ENCODE measurements at places on chromosomes 5 and 9.

GRCh38 chr9:110949081-110949480 lies 89.2 kb downstream of the LPAR1 start:
- no peak for DNase-seq

DNA sequence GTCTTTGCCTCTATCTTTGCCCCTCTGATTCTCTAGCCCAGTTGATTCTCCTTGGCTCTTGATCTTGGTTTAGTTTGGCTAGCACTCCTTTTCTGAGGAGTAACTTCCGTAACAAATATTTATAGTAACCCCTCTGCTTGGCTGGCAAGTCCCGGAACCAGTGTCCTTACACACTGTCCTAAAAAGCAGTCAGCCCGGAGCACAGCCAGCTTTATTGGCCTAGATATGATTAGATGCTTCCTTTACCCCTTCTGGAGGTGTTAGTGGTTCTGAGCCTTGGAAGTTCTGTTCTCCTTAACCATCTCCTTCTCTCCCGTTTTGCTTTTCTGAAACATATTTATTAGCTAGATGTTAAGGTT lies 17.0 kb upstream of the MSMP start:
- no peak for DNase-seq

- no peak for DNase-seq
Observed at GRCh38 chr5:103466495-103466894, 96.1 kb downstream of the NUDT12 start.

GRCh38 chr5:139712412-139712811 lies 64.3 kb downstream of the CXXC5 start:
- no peak for DNase-seq

- no peak for DNase-seq
Observed at GRCh38 chr5:141567513-141568117, 51.2 kb downstream of the DIAPH1 start.

DNA sequence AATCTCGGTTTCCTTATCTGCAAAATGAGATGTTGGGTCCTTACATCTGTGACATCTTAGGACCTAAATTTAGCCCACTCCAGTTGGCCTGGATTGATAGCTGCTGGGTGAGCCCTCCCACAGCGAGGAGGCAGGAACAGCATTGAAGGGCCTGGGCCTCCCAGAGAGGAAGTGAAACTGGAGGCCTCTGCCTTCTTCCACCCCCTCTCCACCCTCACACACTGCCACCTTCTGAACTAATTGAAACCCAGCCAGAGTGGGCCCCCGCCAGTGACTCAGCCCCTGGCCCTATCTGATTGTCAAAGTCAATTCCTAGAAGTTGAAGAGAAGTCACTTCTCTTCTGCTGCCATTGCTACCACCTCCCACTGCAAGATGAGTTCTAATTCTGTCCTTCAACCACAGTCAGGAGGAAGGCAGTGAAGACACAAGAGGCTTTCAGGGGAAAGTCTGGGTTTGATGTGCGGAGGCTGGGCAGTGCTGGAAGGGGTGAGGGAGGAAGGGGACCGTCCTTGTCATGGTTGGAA lies 55.2 kb upstream of the NEK6 start:
- DNase-seq = no peak

DNA sequence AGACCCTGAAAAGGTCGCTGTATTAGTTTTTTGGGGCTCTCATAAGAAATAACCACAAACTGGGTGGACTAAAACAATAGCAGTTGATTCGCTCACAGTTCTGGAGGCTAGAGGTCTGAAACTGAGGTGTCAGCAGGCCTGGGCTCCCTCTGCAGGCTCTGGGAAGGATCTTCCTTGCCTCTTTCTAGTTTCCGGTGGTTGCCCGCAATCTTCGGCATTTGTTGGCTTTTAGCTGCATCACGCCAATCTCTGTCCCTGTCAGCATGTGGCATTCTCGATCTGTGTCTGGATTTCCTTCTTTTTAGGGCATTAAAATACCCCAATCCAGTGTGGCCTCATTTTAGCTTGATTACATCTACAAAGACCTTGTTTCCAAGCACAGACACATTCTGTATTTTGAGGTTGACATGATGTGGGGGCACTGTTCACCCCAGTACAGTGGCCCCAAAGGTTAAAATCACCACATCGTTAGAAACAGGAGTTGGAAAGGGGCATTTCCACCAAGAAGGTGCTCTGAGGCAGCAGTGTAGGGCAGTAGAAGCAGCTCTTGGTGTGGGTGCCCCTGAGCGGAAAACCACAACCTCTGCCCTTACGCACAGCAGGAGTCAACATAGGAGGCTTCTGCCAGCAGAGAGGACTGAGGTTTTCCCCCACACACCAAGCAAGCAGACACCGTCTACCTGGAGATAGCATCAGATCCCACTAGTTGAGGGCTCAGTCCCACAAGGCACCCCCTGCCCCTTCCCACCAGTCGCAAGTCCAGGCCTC lies 13.5 kb downstream of the ZNF79 start:
- DNase-seq = no peak

- DNase-seq = no peak
Observed at GRCh38 chr9:116506685-116507084, 180.4 kb upstream of the TRIM32 start.

DNA sequence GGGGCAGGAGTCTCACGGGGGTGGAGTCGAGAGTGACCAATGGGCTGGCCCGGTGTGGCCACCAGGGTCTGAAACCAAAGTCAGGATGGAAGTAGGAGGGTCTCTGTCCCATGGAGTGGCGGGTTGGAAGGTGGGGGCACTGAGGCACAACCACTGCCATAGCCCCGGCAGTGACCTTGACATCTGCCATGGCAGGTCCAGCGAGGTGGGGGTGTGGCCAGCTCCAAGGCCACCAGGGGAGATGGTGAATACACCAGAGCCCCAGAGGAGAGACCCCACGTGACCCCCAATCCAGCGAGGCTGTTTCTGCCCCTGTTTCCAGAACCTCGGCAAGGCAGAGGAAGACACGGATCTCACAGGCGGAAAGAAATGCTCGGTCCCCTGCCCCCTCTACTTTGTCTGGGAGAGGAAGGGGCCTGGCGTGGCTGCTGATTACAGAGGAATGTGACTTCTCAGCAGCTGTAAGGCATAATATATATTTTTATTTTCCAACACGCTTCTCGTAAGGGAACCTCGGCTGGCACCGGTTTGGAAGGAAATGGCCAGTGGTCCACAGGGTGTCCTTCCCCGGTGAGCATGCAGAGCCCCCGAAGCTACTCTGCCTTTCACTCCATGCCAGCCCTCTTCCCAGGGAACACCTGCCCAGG lies 105.7 kb upstream of the SARDH start:
- DNase-seq = no peak

DNA sequence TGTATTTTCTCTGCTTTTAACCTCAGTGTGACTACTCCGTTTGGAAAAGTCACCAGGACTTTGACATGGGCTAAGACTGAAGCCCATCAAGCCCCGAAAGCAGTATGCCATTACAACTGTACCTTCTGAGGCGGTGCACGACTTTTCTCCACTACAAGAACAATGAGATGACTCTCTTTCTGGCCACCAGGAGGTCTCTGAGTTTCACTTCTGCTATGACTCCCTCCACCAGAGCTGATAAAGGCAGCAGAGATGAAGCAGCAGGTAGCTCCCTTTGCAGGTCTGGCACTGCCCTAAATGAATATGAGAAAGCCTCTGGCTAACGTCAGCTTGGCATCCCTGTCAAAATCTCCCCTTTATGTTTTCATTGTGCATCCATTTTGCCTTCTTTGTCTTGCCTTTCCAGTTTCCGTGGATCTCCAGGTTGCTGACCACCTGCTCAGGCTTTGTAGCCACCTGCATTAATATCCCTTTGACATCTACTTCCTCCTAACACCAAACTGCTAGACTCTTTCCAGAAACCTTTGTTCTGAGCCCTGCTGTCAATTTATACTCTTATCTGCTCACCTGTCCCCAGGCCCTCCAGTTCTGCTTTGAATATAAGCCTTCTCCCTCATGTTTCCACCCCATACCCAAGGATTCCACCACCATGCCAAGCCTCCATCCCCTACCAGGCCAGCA lies 221.7 kb downstream of the ZNF608 start:
- DNase-seq = no peak

GRCh38 chr9:87116492-87116891 lies 169.2 kb upstream of the GAS1 start:
- DNase-seq = no peak

- DNase-seq = no peak
Observed at GRCh38 chr9:125845271-125845808, 98.2 kb downstream of the PBX3 start.

DNA sequence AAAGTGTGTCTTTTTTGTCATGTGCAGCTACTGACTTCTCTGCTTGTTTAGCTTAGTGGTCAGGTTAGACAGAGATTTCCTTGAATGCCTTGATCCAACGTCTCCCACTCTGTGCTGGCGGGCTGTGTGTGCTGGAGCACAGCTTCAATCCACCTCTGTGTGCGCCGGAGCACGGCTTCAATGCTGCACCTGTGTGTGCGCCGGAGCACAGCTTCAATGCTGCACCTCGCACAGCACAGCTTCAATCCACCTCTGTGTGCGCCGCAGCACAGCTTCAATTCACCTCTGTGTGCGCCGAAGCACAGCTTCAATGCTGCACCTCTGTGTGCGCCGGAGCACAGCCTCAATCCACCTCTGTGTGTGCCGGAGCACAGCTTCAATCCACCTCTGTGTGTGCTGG lies 69.0 kb upstream of the PHYKPL start:
- DNase-seq = no peak

GRCh38 chr9:96137671-96138429 lies 164.1 kb downstream of the HSD17B3 start:
- no peak for DNase-seq

DNA sequence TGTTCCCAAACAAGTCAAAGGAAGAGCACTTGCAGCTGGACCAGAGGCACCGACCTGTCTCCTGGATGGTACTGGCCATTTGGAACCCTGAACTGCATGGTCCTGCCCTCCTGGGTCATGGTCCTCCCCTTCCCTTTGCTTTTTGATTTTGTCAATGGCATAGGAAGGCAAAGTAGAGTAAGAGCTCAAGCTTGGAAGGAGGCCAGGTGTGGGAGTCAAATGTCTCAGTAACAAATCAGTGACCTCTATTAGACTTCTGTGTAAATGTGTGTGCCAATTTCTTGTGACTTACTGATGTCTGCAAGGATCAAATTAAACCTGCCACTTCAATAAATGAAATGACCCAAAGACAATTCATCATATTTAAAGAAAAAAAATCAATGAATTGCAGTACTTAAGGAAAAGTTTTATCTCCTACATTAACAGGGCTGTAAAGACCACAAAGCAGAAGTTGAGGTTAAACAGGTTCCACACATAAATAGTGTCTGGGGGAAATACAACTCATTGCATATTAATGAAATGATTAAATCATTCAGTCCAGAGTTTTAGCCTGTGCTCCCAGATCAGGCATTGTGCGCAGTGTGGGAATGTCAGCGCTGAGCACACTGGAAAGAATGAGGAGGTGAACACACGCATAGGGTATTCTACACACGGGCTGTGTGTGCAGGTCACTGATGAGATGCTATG lies 32.7 kb downstream of the OSMR start:
- no peak for DNase-seq

GRCh38 chr9:105066275-105066865 lies 138.4 kb upstream of the ABCA1 start:
- DNase-seq = no peak

DNA sequence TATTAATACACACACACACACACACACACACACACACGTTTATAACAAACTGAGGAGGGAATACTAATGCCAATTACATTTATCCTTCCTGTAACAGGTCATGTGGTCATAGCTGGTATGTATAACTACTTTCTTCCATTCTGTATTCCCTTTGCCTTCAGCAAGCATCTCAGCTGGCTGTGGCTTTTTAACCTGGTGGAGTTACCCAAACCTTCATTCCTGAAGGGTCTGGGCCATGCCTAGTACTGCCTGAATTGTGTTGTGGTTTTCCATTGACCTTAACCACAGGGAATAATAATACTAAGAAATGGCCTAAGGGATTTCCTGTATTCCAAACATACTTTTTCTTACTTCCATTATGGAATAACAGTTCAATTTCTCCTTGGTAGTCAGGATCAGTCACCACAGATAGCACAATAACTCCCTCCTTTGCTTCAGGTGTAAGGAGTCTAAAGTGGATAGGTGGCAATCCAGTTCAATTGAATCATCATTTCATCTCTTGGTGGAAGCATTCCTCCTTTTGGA lies 222.2 kb upstream of the MEF2C start:
- no peak for DNase-seq

DNA sequence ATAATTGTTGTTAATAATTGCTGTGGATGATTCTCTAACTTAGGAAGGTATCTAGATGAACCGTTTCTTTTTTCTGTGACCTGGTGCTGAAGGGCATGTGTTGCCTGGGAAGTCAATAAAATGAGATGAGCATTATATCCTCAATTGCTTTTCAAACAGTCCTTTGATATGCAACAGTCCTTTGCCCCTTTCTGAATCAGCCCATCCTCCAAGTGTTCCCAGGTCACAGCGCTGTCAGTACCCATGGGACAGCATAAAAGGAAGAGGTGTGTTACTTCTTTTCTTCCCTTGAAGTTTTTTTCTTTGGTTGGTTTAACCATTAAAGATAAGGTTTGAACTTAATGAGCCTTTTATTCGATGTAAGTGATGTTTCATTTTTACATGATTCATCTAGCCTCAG lies 651.8 kb downstream of the SEMA5A start:
- no peak for DNase-seq

GRCh38 chr5:145471831-145472612 lies 363.1 kb downstream of the PRELID2 start:
- DNase-seq = no peak

DNA sequence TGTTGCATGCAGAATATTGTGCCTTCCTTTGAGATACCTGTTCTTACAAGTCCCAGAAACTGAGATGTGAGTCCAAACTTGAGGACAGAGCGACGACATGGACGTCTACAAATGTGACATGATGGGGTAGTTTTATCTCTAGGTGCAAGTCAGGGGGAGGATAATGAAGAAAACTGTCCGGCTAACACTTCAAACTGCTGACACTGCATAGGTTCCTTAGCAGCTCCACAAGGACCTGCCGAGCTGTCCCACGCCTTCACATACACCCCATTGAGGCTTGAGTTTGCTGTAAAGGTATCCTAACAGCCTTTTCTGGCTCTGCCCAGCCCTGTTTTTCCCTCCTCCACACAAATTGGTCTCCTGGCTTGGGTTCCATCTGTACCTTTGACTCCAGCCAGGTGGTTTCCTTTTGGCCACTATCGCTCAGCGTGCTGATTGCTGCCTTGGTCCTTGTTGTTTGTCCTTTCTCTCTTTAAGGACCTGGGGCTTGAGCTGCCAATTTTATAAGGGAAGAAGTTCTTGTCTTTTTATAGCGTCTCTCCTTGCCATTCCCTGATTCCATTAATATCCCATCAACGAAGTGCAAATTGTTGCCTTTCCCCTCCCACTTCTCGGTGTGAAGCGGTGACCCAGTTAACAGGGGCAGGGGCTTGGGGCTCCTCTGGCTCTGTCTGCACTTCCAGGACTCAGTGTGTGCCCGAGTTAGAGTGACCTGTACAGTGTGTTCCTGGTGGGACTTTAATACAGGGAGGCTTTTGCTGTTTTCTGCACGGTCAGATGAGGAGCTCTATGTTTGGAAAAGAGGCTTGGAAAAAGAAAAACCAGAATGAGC lies 100.3 kb downstream of the PCSK1 start:
- DNase-seq = no peak

DNA sequence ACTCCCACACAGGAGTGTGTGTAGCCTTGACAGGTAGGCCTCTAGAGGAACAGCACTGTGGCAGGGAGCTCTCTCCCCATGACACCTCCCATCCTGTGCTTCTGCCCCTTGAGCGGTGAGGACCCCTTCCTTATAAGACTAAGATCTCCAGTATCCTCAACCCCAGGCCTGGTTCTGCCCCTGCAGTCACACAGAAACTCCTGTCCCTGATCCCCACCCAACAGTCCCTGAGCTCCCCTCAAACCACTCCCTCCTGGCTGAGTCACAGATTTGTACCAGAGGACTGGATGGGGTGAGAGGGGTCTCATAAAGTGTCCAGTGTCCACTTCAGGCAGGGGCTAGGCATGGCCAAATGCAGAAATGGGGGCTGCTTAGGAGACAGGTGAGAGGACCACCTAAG lies 47.8 kb upstream of the CDKN2AIPNL start:
- no peak for DNase-seq
